ENCODE measurements at places on chromosomes 1 and 21. TPM values are rescaled to one million over a fixed set of nuclear protein-coding genes. Genes with fewer than 3 reads are reported as not detected.

Gene VN1R5
- total RNA-seq: not detected

Gene LIX1L
- total RNA-seq: 38.2 TPM

DNA sequence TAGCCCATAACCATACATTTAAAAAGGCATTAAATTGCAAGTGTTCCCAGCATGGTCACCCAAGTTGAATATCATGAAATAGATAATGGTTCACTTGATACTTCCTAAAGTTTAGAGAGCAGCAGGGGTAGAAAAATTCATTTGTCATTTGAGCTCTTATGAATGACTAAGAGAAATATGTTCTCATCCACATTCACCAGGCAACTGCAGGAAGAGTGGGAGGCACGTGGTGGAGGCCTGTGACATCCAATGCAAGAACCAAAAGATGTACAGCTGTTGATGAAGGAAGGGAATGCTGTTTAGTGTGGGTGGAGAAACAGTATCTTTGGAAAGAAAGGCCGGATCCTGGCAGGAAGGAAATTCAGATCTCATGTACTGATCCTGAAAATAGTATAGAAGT, 473.1 kb downstream of the ADGRL2 start:
- H3K4me3 ChIP-seq: no peak overlapping the region
- no peak overlapping the region for H3K27ac ChIP-seq
- no peaks in the 10 kb centered on the region for H3K27me3 ChIP-seq
- H3K36me3 ChIP-seq: no peaks in the 10 kb centered on the region
- no peaks in the 10 kb centered on the region for H3K4me1 ChIP-seq
- DNase-seq: no peak

- no peak for DNase-seq
- H3K4me3 ChIP-seq: no peak overlapping the region
- H3K27ac ChIP-seq: no peak overlapping the region
- no peaks in the 10 kb centered on the region for H3K4me1 ChIP-seq
- no peaks in the 10 kb centered on the region for H3K36me3 ChIP-seq
Observed at GRCh38 chr1:59718989-59719360, 95.8 kb upstream of the HOOK1 start.

DNA sequence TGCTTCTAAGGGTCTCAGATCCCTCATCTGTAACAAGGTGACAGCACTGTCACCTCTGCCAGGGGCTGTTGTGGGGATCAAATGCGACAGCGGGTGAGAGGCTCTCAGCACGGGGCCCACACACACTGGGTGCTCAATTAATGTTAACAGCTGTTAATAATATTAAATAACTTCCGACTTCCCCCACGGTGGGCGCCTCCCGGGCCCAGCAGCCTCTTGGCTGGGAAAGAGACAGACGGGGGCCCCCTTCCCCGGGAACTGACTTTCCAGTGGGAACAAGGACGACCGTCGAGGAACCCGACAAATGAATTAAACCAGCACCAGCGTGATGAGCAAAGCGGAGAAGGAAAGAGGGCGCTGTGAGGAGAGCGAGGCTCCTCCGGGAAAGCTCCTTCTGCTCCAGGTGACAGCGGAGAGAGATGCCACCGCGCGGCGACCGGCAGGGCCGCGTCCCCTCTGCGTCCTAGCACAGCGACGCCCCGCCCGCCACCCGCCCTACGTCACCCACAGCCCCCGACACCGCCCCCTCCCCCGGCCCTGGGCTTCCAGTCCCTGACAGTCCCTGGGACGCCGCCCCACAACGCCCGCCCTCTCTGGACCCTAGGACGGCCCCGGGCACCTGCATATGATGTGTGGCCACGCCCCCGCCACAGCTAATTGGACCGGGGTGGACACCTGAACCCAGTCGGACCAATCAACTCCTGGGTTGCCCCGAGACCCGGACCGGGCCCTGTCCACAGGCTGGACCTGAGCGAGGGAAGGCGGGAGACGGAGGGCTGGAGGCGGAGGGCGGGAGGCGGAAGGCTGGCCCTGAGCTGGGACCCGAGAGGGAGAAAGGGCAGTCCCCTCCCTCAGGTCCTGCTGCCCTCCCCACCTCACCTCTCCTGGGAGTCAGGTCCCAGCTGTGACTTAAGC, 38.2 kb downstream of the MATN1 start:
- peaks cover 12% of the 10 kb centered on the region for H3K4me1 ChIP-seq
- no peak overlapping the region for H3K4me3 ChIP-seq
- H3K36me3 ChIP-seq: no peaks in the 10 kb centered on the region
- no peaks in the 10 kb centered on the region for H3K27me3 ChIP-seq

DNA sequence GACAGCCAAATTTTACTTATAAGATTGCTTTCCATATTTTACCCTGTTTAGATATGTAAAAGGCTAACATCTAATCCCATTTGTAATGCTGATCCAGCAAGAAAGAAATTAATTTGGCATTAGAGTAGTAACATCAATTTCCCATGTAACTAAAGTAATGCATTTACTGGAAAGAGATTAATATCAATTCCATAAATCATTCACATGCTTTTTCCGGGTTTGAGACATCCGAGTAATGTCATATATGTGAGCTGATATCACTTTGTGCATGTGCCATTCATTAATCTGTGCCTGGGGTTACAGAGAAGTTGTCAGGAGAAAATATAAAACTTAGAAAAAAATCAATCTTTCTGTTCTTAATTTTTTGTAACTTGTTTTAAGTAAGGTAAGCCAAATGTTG, 206.1 kb downstream of the AGBL4 start:
- DNase-seq: no peak
- H3K36me3 ChIP-seq: no peaks in the 10 kb centered on the region
- no peaks in the 10 kb centered on the region for H3K27me3 ChIP-seq
- H3K27ac ChIP-seq: no peak overlapping the region
- H3K4me1 ChIP-seq: no peaks in the 10 kb centered on the region

GRCh38 chr1:31382379-31382989, 9.6 kb upstream of the FABP3 start:
- H3K4me3 ChIP-seq: no peak overlapping the region
- H3K27ac ChIP-seq: no peak overlapping the region
- no peaks in the 10 kb centered on the region for H3K4me1 ChIP-seq
- no peaks in the 10 kb centered on the region for H3K36me3 ChIP-seq

DNA sequence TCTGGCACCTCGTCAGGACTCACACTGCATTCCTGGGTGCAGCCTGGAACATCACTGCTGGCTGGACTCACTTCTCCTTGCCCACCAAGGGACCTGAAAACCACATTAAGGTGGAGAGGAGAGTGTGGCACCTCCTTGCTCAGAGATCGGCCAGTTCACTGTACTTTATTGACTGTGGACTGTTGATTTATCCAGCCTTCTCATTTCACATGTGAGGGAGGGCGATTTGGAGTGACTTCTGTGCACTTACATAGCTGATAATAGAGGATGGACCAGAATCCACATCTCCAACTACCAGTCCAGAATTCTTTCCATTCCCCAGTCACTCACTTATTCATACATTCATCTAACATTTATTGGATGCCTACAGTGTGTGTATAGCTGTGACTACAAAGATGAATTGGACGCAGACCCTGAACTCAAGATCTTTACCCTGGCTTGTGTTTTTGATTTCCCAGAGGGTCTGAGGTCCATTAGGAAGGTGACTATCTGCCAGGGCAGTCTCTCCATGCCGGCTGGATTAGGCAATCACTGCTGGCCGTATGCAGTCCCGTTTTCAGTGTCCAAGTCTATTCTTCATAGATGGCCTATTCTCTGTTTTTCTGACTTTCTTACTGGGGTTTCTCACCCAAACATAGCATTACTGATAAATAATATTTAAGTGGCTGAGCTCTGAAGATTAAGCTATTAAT, 233.5 kb upstream of the SGIP1 start:
- no peaks in the 10 kb centered on the region for H3K27me3 ChIP-seq
- H3K27ac ChIP-seq: no peak overlapping the region
- no peak overlapping the region for H3K4me3 ChIP-seq
- no peaks in the 10 kb centered on the region for H3K36me3 ChIP-seq
- DNase-seq: no peak
- H3K4me1 ChIP-seq: no peaks in the 10 kb centered on the region

GRCh38 chr1:93433407-93433961, 14.4 kb upstream of the FNBP1L start:
- no peak overlapping the region for H3K4me3 ChIP-seq
- H3K27ac ChIP-seq: no peak overlapping the region
- no peaks in the 10 kb centered on the region for H3K27me3 ChIP-seq
- DNase-seq: no peak
- no peaks in the 10 kb centered on the region for H3K4me1 ChIP-seq

All from uterus (tissue), 4 donors.